ENCODE measurements at places on chromosomes 4 and X.
A peak's percentile ranks its signal among the peaks of the same experiment; 100 is the strongest.

GRCh38 chr4:3123181-3123671, 48.7 kb downstream of the HTT start:
- no peak for DNase-seq

DNA sequence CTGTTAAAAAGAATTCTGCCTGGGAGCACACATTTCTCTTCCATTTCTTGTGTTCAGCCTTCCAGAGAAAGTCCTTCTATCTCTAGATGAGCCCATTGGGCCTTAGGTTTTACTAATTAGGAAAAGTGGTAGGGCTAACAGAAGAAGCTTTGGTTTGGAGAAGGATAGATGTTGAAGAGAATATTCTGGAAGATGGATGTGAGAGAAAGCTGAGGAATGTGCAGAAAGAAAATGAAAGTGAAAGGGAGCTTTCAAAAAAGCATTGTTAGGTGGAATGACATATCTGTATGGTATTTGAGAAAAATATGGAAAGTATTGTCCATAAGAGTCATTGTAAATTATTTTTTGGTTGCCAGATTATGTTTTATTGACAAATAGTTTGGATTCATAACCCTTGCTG, 474.8 kb upstream of the SLIT2 start:
- no peak for DNase-seq

GRCh38 chr4:3443750-3444309, 2.1 kb downstream of the HGFAC start:
- DNase-seq: no peak

DNA sequence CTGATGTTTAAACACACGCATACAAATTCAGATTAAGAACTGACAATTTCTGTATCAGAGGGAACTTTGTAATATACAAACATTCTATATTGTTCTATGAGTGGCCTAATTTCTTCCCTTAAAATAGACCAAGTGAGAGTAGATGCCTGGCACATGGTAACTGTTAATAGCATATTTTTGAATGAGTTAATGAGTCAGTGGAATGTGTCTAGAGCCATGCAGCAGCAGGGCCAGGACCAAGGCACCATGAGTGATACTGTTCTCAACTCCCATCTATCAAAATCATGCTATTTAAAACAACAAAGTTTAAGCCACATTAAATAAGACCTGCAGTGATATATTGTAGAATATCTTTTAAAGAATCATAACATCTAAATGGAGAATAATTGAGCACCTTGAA, 98.3 kb downstream of the ARHGAP24 start:
- no peak for DNase-seq

DNA sequence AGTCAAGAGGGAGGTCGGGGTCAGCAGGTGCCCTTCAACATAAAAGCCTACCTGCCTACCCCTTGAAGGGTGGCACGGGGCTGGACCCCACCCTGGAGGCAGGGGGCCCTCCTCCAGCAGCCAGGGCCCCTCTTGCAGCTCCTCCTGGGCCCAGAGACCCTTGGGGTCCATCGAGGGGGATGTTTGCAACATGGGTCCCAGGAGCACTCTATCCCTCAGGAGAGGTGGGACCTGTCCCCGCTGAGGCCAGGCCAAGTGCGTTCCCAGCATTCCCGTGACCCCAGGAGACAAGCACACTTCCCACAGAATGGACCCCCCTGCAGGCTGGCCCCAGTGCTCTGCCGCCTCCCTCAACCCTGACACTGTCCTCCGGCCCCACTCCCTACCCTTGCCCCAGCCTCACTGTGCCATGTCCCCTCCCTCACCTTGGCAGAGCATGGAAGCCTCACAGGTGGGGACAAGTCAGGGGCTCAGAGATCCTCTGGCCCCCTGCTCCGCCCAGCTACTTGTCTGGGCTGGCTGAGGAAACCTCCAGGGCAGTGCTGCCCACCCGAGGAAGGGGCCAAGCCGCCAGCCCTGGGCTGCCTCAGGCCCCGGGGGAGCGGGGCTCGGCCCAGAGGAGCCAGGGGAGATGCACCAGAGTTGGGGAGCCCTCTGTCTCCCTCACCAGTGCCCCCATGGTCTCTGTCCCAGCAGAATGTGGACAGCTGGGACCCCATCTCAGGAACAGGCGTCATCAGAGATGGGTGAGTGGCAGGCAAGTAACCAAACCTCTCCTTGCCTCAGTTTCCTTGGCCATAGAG, 2.2 kb downstream of the MXD4 start:
- DNase-seq: no peak

DNA sequence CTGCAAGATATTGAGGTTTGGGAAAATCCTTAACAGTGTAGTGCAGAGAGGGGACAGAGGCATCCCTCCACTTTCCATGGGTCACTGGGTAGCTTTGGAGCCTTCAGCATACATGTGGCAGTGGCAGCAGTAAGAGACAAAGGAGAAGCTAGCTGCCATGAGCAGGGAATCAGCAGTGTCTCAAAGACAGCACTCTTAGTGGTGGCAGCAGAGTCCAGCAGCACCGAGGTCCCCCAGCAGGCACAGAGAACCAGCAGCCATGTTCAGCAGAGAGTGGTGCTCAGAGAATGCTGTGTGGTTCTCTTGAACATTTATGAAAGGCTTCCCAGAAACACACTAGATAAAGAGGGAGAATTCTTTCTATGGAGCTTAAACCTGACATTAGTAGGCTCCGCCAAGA, 308.5 kb downstream of the CENPC start:
- no peak for DNase-seq

- DNase-seq: peak; percentile 22
Observed at GRCh38 chrX:13387666-13388494, 68.0 kb upstream of the ATXN3L start.

DNA sequence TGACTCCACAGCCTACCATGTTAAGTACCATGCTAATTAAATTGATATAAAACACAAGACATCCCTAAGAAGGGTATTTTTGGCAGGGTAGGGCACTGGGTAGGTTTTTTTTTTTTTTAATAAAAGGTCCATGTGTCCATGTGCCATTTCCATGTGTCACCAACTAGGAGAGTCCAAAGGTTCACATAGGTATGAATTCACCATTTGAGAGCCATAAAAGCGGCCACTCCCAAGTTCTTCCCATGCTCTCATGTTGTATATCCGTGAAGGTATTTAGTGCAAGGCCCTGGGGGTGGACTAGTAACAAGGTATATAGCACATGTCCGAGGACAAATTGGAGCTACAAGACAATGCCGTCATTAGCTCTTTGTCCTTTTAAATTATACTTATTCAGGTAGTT, 107.3 kb downstream of the PDE5A start:
- no peak for DNase-seq

DNA sequence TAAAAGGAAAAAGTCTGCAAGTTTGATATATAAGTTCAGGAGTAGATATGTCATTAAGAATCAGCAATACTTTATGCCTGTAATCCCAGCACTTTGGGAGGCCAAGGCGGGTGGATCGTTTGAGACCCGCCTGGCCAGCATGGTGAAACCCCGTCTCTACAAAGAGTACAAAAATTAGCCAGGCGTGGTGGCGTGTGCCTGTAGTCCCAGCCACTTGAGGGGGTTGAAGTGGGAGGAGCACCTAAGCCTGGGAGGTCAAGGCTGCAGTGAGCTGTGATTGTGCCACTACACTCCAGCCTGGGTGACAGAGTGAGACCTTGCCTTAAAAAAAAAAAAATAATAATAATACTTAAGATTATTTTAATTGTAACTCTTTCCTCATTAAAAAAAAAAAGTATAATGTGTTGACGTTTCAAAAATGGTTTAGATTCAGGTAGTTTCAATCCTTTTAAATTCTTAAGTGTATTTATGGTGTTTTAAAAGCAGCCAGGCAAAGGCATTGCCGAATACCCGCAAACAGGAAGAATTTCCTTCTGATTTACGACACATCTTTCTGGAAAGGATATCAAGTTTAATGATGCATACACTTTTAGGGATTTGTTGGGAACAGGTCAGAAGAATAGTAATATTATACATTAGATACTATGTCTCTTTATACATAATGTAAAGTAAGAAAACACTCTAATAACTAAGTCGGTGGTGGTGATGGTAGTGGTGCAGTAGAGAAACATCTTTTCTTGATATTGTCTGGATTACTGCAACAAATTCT, 80.9 kb downstream of the KDM6A start:
- no peak for DNase-seq

Data from RKO (cell line).